Vagina (tissue), 2 donors: ENCODE measurements at places on chromosomes 12 and 14.

- no peak for DNase-seq
- H3K4me1 ChIP-seq: no peaks in the 10 kb centered on the region
- H3K27me3 ChIP-seq: no peaks in the 10 kb centered on the region
- no peak overlapping the region for H3K27ac ChIP-seq
Observed at GRCh38 chr14:65892315-65892714, 479.8 kb downstream of the FUT8 start.

GRCh38 chr12:800401-800800 is 48.0 kb downstream of the WNK1 start:
- H3K36me3 ChIP-seq: no peaks in the 10 kb centered on the region
- DNase-seq: no peak
- H3K4me3 ChIP-seq: no peak overlapping the region
- H3K27me3 ChIP-seq: no peaks in the 10 kb centered on the region
- peaks cover 49% of the 10 kb centered on the region for H3K4me1 ChIP-seq

GRCh38 chr12:54933376-54933775 is 51.2 kb downstream of the TESPA1 start:
- peaks cover 9% of the 10 kb centered on the region for H3K4me1 ChIP-seq
- no peaks in the 10 kb centered on the region for H3K36me3 ChIP-seq
- no peaks in the 10 kb centered on the region for H3K27me3 ChIP-seq
- no peak overlapping the region for H3K27ac ChIP-seq
- H3K4me3 ChIP-seq: no peak overlapping the region

DNA sequence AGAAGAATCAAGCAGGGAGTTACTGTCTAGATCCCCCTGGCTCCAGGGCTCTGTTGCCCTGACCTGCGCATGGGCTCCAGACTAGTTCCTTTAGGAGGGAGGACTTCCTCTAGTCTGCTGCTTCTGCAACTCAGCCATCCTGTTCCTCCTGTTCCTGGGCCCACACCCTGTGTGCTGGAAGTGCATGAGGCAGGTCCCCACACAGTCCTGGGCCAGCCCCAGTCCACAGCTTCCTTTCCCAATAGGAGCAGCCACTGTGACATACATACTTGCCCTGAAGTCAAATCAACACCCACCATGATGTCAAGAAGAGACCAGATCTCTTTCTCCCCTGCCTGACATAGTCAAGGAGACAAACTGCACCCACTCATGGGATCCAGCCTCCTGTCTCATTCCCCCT is 1.3 kb downstream of the SDR9C7 start:
- no peaks in the 10 kb centered on the region for H3K36me3 ChIP-seq
- no peaks in the 10 kb centered on the region for H3K27me3 ChIP-seq
- DNase-seq: no peak
- H3K4me3 ChIP-seq: no peak overlapping the region
- peaks cover 18% of the 10 kb centered on the region for H3K4me1 ChIP-seq
- H3K27ac ChIP-seq: no peak overlapping the region

DNA sequence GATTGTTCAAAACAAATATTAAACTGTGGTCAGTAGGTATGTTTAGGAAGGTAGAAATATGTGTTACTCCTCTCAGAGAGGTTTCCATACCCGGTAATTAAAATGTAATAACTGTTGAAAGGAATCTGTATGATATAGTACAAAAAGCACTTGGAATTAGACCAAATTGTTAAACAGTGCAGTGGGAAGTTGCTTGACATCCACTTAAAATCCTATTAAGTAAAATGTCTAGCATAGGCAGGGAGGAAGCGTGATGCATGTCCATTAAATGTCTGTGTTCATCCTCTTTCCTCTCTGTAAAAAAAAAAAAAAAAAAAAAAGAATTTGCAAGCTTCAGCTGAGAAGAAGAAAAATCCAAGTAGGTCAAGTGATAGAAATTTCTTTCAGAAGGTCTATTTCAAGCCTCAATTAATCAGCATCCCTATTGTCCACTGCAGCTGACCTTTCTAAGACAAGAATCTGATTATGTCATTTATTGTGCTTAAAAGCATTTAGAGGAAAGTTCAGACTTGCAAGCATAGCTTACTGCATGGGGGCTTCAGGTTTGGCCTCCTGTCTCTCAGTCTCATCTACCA is 265.6 kb upstream of the RGS6 start:
- no peaks in the 10 kb centered on the region for H3K36me3 ChIP-seq
- H3K4me3 ChIP-seq: no peak overlapping the region
- no peaks in the 10 kb centered on the region for H3K4me1 ChIP-seq
- no peaks in the 10 kb centered on the region for H3K27me3 ChIP-seq

GRCh38 chr12:88235183-88235833 is 93.2 kb downstream of the TMTC3 start:
- no peaks in the 10 kb centered on the region for H3K27me3 ChIP-seq
- H3K27ac ChIP-seq: no peak overlapping the region
- H3K4me1 ChIP-seq: no peaks in the 10 kb centered on the region
- DNase-seq: no peak

GRCh38 chr12:27607591-27607990 is 83.6 kb downstream of the PPFIBP1 start:
- no peak for DNase-seq
- H3K4me3 ChIP-seq: no peak overlapping the region
- H3K27ac ChIP-seq: peak overlapping the region; percentile 14
- H3K36me3 ChIP-seq: no peaks in the 10 kb centered on the region
- peaks cover 66% of the 10 kb centered on the region for H3K4me1 ChIP-seq
- H3K27me3 ChIP-seq: no peaks in the 10 kb centered on the region

GRCh38 chr14:78232231-78233000 is 62.2 kb downstream of the NRXN3 start:
- no peak overlapping the region for H3K27ac ChIP-seq
- no peak for DNase-seq
- no peak overlapping the region for H3K4me3 ChIP-seq
- H3K4me1 ChIP-seq: no peaks in the 10 kb centered on the region
- H3K36me3 ChIP-seq: no peaks in the 10 kb centered on the region

GRCh38 chr12:52645982-52646381 is 6.0 kb downstream of the KRT2 start:
- H3K36me3 ChIP-seq: no peaks in the 10 kb centered on the region
- peaks cover 8% of the 10 kb centered on the region for H3K4me1 ChIP-seq
- no peak overlapping the region for H3K27ac ChIP-seq
- no peak overlapping the region for H3K4me3 ChIP-seq
- DNase-seq: peak; percentile 72

GRCh38 chr12:43329375-43329774 is 222.6 kb downstream of the ADAMTS20 start:
- no peaks in the 10 kb centered on the region for H3K27me3 ChIP-seq
- H3K4me1 ChIP-seq: no peaks in the 10 kb centered on the region
- no peak overlapping the region for H3K27ac ChIP-seq
- no peaks in the 10 kb centered on the region for H3K36me3 ChIP-seq
- no peak for DNase-seq

DNA sequence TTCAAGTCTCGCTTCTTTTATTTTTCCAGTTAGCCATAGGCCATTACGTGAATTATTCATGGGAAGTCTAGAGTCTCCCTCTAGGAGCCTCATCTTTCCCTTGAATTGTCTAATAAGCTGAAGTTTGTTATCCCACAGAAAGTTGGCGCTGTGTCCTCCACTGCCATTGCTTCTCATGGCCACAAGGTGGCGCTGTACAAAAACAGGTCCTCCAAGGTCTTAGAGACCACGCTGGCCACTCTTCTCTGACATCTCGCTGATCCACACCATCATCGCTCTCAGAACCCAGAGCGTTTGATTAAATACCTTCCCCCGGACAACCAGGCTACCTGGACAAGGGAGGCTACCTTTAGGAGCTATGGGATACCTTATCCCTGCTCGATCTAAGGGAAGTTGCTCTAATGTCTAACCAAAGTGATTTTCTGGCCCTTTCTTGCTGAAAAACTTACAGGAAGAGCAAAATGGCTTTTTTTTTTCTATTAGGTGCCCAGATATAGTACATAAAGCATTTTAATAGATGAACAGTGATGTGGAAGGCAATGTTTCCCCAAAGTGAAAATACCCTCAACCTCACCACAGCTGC is 110.0 kb downstream of the CCDC60 start:
- no peaks in the 10 kb centered on the region for H3K4me1 ChIP-seq
- no peaks in the 10 kb centered on the region for H3K36me3 ChIP-seq
- no peak overlapping the region for H3K4me3 ChIP-seq
- no peak for DNase-seq
- H3K27ac ChIP-seq: no peak overlapping the region
- H3K27me3 ChIP-seq: no peaks in the 10 kb centered on the region

DNA sequence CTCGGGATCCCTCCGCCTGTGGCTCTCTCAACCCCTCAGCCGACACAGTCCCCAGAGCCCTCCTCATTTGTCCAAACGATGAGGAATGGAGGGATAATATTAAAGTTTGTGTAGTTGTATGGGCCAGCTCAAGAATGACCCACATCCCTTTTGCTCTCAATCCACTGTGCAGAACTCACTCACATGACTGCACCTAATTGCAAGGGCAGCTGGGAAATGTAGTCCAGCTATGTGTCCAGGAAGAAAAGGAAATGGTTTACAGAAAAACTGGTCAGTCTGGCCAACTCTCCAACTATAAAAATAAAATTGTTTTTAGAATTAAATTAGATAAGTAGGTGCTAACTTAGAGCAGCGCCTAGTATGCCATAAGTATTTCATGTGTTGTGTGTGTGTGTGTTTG is 66.6 kb downstream of the GALNT8 start:
- H3K4me1 ChIP-seq: no peaks in the 10 kb centered on the region
- DNase-seq: no peak
- H3K4me3 ChIP-seq: no peak overlapping the region

DNA sequence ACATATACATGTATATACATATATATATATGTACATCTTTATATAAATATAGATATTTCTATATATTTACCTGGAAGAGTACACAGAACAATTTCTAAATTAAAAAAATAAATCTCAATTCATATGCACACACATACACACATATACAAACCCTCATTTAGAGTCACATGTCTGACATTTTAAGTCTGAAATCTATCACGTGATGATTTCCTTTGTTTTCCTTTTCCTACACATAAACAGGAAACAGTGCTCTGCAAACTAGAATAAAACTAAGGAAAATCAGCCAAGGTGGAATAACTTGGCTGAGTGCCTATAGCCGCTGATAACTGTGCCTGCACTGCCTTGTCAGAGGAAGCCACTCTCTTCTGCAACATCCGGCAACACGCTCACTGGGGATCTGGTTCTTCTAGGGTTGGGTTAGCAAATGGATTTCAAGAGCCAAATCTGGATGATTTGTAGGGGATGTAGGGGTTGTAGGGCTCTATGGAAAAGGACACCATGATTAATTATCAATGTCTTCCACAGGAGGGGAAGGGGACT is 480.7 kb downstream of the TMEM132D start:
- no peaks in the 10 kb centered on the region for H3K36me3 ChIP-seq
- H3K4me3 ChIP-seq: no peak overlapping the region
- no peaks in the 10 kb centered on the region for H3K4me1 ChIP-seq
- no peak for DNase-seq
- no peak overlapping the region for H3K27ac ChIP-seq
- H3K27me3 ChIP-seq: no peaks in the 10 kb centered on the region

GRCh38 chr14:41607304-41607775 is 664 bp downstream of the LRFN5 start:
- peak overlapping the region; percentile 94 for H3K27ac ChIP-seq
- peak overlapping the region; percentile 52 for H3K4me3 ChIP-seq
- no peaks in the 10 kb centered on the region for H3K27me3 ChIP-seq
- H3K36me3 ChIP-seq: no peaks in the 10 kb centered on the region

- H3K27ac ChIP-seq: no peak overlapping the region
- H3K4me3 ChIP-seq: no peak overlapping the region
- H3K36me3 ChIP-seq: no peaks in the 10 kb centered on the region
Observed at GRCh38 chr12:59404109-59404650, 191.6 kb upstream of the SLC16A7 start.

GRCh38 chr12:79200176-79200575 is 335.6 kb downstream of the SYT1 start:
- no peaks in the 10 kb centered on the region for H3K4me1 ChIP-seq
- DNase-seq: no peak
- no peak overlapping the region for H3K27ac ChIP-seq
- H3K36me3 ChIP-seq: no peaks in the 10 kb centered on the region
- H3K4me3 ChIP-seq: no peak overlapping the region

GRCh38 chr14:59175404-59175803 is 13.1 kb upstream of the DAAM1 start:
- H3K4me1 ChIP-seq: no peaks in the 10 kb centered on the region
- H3K27me3 ChIP-seq: no peaks in the 10 kb centered on the region
- no peak overlapping the region for H3K27ac ChIP-seq
- H3K36me3 ChIP-seq: no peaks in the 10 kb centered on the region

DNA sequence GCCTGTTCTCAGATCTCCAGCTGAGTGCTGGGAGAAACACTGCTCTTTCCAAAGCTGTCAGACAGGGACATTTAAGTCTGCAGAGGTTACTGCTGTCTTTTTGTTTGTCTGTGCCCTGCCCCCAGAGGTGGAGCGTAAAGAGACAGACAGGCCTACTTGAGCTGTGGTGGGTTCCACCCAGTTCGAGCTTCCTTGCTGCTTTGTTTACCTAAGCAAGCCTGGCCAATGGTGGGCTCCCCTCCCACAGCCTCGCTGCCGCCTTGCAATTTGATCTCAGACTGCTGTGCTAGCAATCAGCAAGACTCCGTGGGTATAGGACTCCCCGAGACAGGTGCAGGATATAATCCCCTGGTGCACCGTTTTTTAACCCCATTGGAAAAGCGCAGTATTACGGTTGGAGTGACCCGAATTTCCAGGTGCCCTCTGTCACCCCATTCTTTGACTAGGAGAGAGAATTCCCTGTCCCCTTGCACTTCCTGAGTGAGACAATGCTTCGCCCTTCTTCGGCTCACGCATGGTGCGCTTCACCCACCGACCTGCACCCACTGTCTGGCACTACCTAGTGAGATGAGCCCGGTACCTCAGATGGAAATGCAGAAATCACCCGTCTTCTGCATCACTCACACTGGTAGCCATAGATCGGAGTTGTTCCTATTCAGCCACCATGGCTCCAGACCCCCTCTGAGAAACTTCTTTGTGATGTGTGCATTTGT is 650.3 kb upstream of the ALG10B start:
- H3K36me3 ChIP-seq: no peaks in the 10 kb centered on the region
- no peaks in the 10 kb centered on the region for H3K27me3 ChIP-seq
- DNase-seq: no peak
- no peak overlapping the region for H3K4me3 ChIP-seq
- no peak overlapping the region for H3K27ac ChIP-seq
- no peaks in the 10 kb centered on the region for H3K4me1 ChIP-seq

DNA sequence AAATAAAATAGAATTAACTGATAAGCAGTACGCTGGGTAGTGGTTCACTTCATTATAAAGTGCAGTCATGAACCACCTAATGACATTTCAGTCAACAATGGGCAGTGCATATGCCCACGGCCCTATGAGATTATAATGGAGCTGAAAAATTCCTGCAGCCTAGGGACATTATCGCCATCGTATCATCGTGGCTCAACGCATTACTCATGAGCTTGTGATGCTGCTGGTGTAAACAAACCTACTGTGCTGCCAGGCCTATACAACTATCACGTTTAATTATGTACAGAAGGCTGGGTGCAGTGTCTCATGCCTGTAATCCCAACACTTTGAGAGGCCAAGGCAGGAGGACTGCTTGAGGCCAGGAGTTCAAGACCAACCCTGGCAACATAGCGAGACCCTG is 62.3 kb upstream of the TMEM263 start:
- H3K36me3 ChIP-seq: no peaks in the 10 kb centered on the region
- H3K4me3 ChIP-seq: no peak overlapping the region
- H3K4me1 ChIP-seq: no peaks in the 10 kb centered on the region
- no peaks in the 10 kb centered on the region for H3K27me3 ChIP-seq
